Testis (tissue), 5 donors: ENCODE measurements at places on chromosomes 7 and 10. TPM values are rescaled to one million over a fixed set of nuclear protein-coding genes. Genes with fewer than 3 reads are reported as not detected.

The AFAP1L2 gene
- total RNA-seq, result 6.9 TPM

The TMEM273 gene
- total RNA-seq, result 4.5 TPM

The FEZF1 gene
- 5.6 TPM for total RNA-seq

The CXCL12 gene
- 12.0 TPM for total RNA-seq

The CREB5 gene
- total RNA-seq, result 2.0 TPM

The LRRC4 gene
- 12.5 TPM for total RNA-seq

The SNCG gene
- 8.3 TPM for total RNA-seq

The DOCK1 gene
- 32.0 TPM for total RNA-seq

The MRPS24 gene
- total RNA-seq, result 80.8 TPM

DNA sequence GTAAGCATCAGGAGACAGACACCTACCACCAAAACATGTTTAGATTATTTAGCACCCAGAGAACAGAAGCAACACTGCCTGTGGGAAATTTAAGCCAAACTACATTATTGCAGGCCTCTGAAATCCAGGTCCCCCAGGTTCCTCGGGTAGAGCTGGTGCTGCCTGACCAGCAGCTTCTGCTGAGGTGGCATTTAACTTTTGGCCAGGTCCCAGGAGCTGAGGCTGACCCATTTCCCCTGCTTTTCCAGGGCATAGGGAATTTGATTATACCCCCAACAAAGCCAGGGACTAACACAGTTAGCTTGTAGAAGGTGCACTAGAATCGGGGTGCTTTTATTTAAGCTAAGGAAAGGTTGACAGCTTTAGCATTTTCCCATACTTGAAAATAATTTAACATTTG lies 4.7 kb downstream of the LRRC4 start:
- H3K27ac ChIP-seq, result no peak overlapping the region
- no peaks in the 10 kb centered on the region for H3K36me3 ChIP-seq
- H3K27me3 ChIP-seq, result no peaks in the 10 kb centered on the region
- DNase-seq, result no peak
- peaks cover 7% of the 10 kb centered on the region for H3K4me1 ChIP-seq
- H3K4me3 ChIP-seq, result no peak overlapping the region

GRCh38 chr7:55366461-55367070 lies 1.4 kb downstream of the LANCL2 start:
- H3K27ac ChIP-seq, result peak overlapping the region; percentile 99
- H3K4me3 ChIP-seq, result peak overlapping the region; percentile 94
- no peaks in the 10 kb centered on the region for H3K27me3 ChIP-seq
- peak; percentile 40 for DNase-seq
- no peaks in the 10 kb centered on the region for H3K36me3 ChIP-seq
- H3K4me1 ChIP-seq, result peaks cover 17% of the 10 kb centered on the region

- no peak overlapping the region for H3K27ac ChIP-seq
- H3K27me3 ChIP-seq, result no peaks in the 10 kb centered on the region
- no peak overlapping the region for H3K4me3 ChIP-seq
- DNase-seq, result no peak
- H3K36me3 ChIP-seq, result no peaks in the 10 kb centered on the region
Observed at GRCh38 chr10:66025186-66025585, 900.6 kb upstream of the LRRTM3 start.

GRCh38 chr10:63027531-63027930 lies 105.6 kb upstream of the NRBF2 start:
- no peak overlapping the region for H3K27ac ChIP-seq
- no peaks in the 10 kb centered on the region for H3K4me1 ChIP-seq
- no peak for DNase-seq
- H3K27me3 ChIP-seq, result no peaks in the 10 kb centered on the region
- no peak overlapping the region for H3K4me3 ChIP-seq

DNA sequence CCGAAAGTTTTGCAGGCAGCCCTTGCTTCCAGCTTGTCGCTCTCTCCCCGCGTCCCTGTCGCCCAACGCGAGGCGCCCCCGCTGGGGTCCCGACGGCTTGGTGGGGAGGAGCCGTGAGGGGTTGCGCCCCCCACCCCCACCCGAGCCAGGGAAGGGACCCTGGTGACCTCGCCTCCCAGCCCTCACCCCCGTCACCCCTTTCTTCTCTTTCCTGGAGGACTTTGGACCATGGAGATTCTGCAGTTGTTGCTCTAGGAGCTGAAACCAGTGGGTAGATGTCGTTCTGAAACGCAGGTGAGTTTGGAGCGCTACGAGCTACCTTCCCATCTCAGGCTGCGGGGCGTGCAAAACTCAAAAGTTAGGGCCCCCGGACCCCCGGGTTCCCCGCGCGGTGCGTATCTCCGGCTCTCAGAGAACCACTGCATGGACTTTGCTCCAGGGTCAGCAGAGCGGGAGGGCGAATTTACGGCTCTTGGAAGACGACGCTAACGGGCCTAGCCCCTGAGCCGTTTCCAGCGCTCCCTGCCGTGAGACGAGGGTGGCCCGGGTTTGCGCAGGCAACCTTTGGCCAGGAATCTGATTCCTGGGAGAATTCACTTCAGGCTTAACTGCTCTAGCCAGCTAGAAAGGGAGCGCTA lies 684 bp upstream of the ATXN7L1 start:
- peak; percentile 44 for DNase-seq
- H3K36me3 ChIP-seq, result no peaks in the 10 kb centered on the region
- peaks cover 7% of the 10 kb centered on the region for H3K4me1 ChIP-seq
- H3K27me3 ChIP-seq, result no peaks in the 10 kb centered on the region
- peak overlapping the region; percentile 37 for H3K27ac ChIP-seq
- H3K4me3 ChIP-seq, result peak overlapping the region; percentile 70

DNA sequence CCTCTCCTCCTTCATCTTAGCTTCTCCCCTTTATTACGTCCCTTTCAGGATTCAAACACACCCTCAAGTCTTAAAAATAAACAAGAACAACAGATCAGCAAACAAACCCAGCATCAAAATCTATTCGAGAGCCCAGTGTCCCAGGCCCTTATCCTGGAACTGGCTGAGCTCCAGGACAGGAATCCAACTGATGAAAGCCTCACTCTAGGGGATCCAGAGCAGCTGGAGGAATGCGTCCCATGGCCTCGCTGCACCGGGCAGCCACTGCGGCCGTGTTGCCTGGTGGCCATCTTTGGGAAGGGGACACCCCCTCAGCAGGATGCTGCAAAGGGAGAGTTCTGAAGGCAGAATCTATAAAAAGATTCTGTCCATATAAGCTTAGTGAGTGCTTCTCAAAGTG lies 156.5 kb upstream of the BMPER start:
- H3K4me1 ChIP-seq, result no peaks in the 10 kb centered on the region
- H3K36me3 ChIP-seq, result no peaks in the 10 kb centered on the region
- H3K27me3 ChIP-seq, result no peaks in the 10 kb centered on the region
- DNase-seq, result peak; percentile 36
- H3K27ac ChIP-seq, result no peak overlapping the region

GRCh38 chr7:150428671-150429451 lies 21.6 kb upstream of the GIMAP8 start:
- H3K36me3 ChIP-seq, result no peaks in the 10 kb centered on the region
- H3K27ac ChIP-seq, result no peak overlapping the region
- no peak overlapping the region for H3K4me3 ChIP-seq
- H3K27me3 ChIP-seq, result no peaks in the 10 kb centered on the region
- H3K4me1 ChIP-seq, result peaks cover 5% of the 10 kb centered on the region

DNA sequence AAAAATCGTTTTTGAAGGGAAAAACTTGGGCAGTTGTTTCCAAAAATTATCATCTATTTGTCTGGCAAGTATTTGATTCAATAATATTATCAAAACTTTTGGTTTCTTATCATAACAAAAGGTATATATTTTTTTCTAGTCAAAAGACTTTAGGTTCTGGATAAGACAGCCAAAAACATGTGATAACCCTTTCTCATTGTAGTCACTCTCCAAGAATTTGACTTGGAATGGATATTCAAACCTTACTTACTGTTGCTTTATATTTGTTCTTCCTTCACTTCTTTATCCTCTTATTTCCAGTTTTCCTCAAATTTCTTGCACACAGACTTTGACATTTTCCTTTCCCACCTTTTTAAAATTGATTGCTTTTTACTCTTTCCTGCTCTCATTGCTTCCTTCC lies 140.9 kb upstream of the FAM3C start:
- no peaks in the 10 kb centered on the region for H3K36me3 ChIP-seq
- no peaks in the 10 kb centered on the region for H3K27me3 ChIP-seq
- DNase-seq, result no peak

DNA sequence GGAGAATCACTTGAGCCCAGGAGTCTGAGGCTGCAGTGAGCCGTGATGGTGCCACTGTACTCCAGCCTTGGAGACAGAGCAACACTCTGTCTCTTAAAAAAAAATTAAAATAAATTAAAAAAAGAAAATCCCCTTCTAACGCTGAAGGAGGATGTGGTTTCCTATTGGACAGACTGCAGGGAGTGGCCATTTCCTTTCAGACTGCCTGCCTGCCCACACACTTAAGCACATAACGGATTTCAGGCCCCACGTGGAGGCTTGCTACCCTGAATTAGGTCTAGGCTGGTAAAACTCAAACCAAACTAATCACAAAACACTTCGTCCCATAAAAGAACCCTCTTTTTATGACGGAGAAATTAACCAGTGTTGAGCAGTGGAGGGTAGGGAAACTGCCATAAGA lies 34.0 kb downstream of the GATA3 start:
- H3K27ac ChIP-seq, result no peak overlapping the region
- no peak for DNase-seq
- H3K4me3 ChIP-seq, result no peak overlapping the region
- no peaks in the 10 kb centered on the region for H3K4me1 ChIP-seq

DNA sequence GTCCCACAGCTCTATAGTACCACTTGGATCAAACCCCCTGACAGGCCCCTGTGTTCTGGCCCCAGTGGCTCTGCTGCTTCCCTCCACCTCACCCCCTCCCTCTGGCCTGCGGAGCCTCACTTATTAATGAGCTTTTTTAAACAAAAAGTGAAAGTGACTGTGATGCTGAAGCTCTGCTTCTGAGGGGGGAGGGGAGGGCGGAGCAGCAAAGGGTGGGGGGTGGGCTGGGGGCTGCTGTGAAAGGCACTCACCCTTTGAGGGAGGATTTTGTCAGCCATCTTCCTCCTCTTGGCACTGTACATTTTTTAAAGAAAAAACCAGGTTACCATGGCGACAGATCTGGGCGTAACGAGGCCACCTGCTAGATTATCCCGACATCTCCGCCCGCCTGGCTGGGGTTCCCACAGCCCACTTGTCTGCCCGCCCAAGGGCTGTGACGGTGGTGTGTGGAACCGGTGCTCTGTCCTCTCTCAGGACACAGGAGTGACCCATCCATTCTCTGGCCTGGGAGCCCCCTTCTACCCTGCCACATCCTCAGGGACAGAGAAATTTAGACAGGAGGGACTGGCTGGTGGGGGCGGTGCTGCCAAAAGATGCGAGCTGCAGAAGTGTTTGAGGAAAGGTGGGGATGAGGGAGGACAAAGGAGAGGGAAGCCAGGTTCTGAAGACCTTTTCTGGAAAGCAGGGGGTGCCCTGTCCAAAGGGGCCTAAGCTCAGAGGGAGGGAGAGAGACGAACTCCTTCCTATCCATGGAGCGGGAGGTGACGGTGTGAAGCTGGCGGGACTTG lies 4.9 kb downstream of the SMARCD3 start:
- no peak overlapping the region for H3K27ac ChIP-seq
- no peaks in the 10 kb centered on the region for H3K36me3 ChIP-seq
- H3K4me1 ChIP-seq, result peaks cover 28% of the 10 kb centered on the region
- H3K27me3 ChIP-seq, result no peaks in the 10 kb centered on the region
- no peak overlapping the region for H3K4me3 ChIP-seq
- no peak for DNase-seq

DNA sequence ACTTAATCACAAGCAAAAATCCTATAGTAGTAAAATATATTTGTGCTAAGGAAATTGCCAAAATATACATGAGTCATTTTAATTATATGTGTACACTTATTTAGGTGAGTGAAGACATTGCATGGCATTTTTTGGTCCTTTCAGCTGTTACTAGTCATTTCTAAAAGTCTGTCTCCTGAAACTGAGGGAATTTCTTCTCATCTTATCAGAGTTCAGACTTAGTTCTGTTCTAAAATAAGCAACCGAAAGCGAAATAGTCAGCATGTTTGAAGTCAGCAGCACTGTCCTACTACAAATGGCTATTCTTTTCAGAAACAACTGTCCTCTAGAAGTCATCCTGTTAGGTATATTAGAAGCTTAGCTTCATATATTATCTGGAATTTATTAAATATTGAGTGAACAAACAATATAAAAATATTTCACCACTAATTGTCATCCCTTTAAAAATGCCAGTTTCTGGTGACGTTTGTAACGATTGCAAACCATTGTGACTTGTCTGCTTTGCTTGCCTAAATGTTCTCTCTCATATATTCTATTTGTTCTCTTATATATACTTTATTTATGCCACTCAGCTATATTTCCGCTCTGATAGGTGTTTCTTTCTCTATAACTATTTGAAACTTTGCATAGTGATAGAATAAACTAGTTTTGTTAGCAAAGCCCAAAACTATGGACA lies 227.4 kb upstream of the KAT6B start:
- peaks cover 5% of the 10 kb centered on the region for H3K4me1 ChIP-seq
- no peaks in the 10 kb centered on the region for H3K27me3 ChIP-seq
- H3K36me3 ChIP-seq, result no peaks in the 10 kb centered on the region
- H3K4me3 ChIP-seq, result no peak overlapping the region
- H3K27ac ChIP-seq, result peak overlapping the region; percentile 80

DNA sequence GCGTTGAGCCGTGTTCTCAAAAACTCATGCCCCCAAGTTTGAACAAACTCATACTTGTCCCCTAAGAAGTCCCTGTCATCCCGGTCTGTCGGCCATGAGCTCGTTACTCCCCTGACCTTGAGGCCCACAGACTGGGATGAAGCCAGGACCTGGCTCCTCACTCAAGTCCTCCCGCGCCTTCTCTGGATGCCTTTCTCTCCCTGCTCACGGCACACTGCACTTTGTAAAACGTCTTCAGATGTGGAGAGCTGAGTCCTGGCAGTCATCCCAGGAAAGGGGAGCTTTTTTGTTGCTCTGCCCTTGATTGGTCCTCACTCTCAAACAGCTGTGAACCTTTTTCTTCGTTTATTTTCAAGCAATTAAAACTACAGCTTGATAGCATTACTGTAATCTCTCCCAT lies 110.8 kb downstream of the JAZF1 start:
- peaks cover 33% of the 10 kb centered on the region for H3K4me1 ChIP-seq
- peak overlapping the region; percentile 82 for H3K27ac ChIP-seq
- no peaks in the 10 kb centered on the region for H3K36me3 ChIP-seq
- H3K4me3 ChIP-seq, result no peak overlapping the region
- peak; percentile 94 for DNase-seq

GRCh38 chr10:11697718-11698527 lies 44.3 kb upstream of the ECHDC3 start:
- no peak for DNase-seq
- no peaks in the 10 kb centered on the region for H3K27me3 ChIP-seq
- no peak overlapping the region for H3K27ac ChIP-seq
- H3K4me1 ChIP-seq, result no peaks in the 10 kb centered on the region
- no peaks in the 10 kb centered on the region for H3K36me3 ChIP-seq

DNA sequence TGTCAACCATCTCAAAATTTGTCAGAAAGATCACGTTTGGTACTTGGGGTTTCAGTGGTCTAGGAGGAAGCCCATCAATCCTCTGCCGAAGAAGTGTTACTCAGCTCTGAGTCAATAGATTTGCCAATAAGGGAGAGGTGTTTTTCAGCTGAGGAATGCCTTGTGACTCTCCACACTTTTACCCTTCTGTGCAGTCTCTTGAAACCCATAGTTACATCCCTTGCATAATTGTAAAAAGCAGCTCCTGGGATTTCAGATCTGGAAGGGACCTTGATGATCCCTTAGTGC lies 47.5 kb downstream of the INSYN2A start:
- H3K4me1 ChIP-seq, result no peaks in the 10 kb centered on the region
- H3K4me3 ChIP-seq, result no peak overlapping the region
- DNase-seq, result no peak
- H3K27me3 ChIP-seq, result no peaks in the 10 kb centered on the region
- no peak overlapping the region for H3K27ac ChIP-seq
- H3K36me3 ChIP-seq, result no peaks in the 10 kb centered on the region

- DNase-seq, result no peak
- H3K4me1 ChIP-seq, result no peaks in the 10 kb centered on the region
- H3K27ac ChIP-seq, result no peak overlapping the region
- H3K27me3 ChIP-seq, result no peaks in the 10 kb centered on the region
- no peak overlapping the region for H3K4me3 ChIP-seq
Observed at GRCh38 chr10:90642136-90642535, 215.7 kb downstream of the HTR7 start.
